ENCODE measurements at places on chromosomes 7 and 10. TPM values are rescaled to one million over a fixed set of nuclear protein-coding genes. Genes with fewer than 3 reads are reported as not detected.
A peak's percentile ranks its signal among the peaks of the same experiment; 100 is the strongest.

DNA sequence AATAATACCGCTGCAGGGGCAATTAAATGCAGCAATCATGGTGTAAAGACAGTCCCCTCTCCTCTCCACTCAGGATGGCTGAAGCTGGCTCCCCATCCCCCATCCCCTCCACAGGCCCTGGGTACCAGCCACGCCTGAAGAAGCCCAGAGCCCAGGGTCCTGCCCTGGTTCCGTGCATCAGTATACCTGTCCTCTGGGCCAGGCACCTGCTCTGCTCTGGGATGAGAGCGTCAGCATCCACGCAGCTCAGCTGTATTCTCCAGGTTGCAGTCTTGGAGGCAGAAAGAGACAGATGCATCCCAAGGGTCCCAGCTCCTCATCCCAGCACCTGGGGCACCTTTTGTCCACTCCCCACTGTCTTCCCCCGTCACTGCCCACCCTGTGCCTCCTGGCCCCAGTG lies 233.8 kb downstream of the TCERG1L start:
- no peak for DNase-seq

DNA sequence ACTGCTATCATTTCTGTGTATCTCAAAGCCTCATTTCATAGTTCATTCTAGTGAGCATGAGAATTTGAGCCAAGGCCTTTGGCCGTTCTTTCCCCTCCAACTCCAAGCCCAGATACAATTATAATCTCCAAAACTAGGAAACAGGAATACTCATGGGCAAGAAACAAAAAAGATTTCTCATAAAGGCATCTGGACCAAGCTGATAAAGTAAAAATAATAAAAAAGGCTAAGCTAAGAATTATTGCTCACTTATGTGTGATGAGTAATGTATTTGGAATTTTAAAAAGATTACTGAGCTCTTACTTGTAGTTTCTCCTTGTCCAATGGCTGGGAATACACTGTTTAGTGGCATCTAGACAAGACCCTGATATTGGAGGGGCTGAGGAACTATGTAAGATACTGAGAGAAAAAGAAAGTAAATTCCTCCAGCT lies 196.4 kb upstream of the POM121L12 start:
- no peak for DNase-seq

- no peak for DNase-seq
Observed at GRCh38 chr7:83547526-83547925, 101.4 kb downstream of the SEMA3E start.

- no peak for DNase-seq
Observed at GRCh38 chr10:36794981-36795380, 330.4 kb upstream of the ANKRD30A start.

- DNase-seq: no peak
Observed at GRCh38 chr7:158452331-158452730, 135.3 kb downstream of the PTPRN2 start.

- DNase-seq: no peak
Observed at GRCh38 chr10:22611425-22612115, 102.8 kb downstream of the PIP4K2A start.

DNA sequence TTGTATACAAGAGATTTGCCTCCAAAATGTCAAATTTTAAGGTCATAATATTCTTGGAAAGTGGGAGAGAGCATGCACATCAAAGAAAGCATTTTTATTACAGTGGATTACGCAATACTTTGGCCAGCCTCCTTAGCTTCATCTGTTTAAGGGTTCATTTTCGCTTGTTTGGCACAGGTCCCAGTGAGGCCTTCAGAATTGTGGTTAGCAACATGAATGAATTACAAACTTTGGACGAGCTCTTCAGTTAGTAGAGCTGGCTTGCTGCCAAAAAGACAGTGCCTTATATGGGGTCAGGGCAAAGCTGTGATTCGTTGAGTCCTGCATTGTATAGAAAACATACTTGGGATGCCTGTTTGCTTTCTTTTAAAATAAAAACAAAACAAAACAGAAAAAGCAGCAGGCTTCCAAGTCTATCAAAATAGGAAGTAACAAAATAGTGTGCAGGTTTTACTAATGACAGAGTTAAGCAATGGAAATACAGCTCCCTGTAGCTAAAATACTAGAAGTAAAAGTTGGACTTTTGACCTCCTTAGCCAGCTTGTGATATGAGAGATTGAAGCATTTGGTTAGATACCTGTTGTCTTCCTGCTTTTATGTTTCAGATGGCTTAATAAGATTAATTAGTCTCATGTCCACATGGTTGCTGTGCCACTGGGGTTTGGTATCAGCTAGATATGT lies 190.8 kb downstream of the MLLT10 start:
- peak; percentile 94 for DNase-seq

DNA sequence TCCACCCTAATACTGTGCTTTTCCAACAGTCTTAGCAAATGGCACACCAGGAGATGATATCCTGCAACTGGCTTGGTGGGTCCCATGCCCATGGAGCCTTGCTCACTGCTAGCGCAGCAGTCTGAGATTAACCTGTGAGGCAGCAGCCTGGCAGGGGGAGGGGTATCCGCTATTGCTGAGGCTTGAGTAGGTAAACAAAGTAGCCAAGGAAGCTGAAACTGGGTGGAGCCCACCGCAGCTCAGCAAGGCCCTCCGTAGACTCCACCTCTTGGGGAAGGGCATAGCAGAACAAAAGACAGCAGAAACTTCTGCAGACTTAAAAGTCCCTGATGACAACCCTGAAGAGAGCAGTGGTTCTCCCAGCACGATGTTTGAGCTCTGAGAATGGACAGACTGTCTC lies 399.0 kb downstream of the CCSER2 start:
- no peak for DNase-seq

GRCh38 chr7:78345979-78346378 lies 547.4 kb downstream of the PHTF2 start:
- DNase-seq: peak; percentile 11

DNA sequence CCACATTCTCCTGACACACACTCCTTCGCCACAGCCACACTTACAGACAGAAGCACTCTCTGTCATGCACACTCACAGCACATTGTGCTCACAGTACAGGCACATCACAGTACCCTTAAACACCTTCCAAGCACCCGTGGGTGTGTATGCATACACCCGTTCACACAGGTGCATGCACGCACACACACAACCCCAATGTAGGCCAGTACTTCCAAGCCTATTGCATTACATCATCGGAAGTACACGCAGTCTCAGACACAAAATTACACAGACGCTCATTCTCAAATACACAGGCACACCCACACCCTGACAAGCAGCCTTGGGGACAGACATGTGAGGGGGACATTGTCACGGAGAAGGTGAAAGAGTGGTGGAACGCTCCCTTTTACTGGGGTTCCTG lies 11.1 kb downstream of the KAZALD1 start:
- no peak for DNase-seq

DNA sequence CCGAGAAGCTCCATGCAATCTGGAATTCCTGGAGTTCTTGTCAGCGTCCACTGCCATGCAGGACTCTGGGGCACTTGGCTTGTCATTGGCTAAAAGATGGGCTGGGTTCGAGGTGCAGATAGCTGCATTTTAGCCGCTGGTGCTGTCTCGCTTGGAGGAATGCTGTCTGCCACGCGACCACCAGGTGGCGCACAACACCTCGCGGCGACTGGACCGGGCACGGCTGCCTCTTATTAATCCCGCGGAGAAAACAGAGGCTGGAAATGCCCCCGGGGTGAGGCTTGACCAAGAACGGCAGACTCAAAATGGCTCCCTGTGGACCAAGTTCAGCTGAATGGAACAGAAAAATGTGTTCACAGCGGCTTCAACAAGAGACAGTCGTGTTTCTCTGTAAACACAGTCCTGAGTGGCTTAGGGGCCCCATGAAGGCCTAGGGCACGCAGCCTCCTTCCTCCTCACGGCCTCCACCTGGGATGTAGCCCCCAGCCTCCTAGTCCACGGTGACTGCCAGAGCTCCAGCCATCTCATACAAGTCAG lies 46.2 kb downstream of the AOC1 start:
- DNase-seq: peak; percentile 78

- DNase-seq: peak; percentile 69
Observed at GRCh38 chr10:31467791-31468535, 148.9 kb downstream of the ZEB1 start.

DNA sequence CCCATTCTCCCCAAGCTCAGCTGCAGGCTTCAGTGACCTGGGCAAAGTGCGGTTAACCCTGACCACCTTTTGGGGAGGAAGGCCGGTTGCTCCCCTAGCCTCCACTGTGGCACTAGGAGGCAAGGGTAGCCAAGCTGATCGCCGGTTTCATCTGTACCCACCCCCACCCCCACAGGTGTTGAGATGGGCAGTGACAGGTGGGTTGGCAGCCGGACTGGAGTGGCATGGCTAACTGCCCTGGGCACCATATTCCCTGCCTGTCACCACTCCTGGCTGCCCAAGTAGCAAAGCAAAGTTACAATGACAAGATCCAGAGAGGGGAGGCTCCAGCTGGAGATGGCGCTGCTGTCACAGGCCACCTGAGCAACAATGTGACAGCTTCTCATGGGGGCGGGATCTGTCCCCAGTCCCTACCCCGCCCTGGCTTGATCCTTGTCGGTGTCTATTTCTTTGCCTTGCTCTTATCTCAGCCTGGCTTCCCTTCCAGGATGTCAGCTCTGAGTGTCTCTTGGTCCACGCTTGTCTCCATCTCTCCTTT lies 27.0 kb upstream of the BMS1 start:
- DNase-seq: peak; percentile 5

DNA sequence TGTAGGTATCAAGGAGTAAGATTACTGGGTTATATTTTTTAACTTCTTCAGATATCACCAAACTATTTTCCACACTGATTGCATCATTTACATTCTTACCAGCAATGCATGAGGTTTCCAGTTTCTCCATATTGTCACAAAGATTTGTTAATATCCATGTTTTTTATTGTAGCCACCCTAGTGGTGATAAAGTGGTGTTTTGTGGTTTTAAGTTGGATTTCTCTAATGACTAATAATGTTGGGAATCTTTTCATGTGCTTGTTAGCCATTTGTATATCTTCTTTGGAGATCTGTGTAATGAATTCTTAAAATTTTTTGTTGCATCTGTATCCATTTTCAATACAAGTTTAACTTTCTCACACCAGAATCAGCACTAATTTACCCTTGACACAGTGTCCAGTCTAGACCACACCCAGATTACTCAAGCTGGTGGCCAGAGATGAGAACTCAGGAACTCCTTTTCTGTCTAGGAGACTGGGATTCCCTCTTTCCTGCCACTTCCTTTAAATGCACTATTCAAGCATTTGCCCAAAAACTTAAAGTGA lies 67.0 kb upstream of the PLXDC2 start:
- DNase-seq: no peak

DNA sequence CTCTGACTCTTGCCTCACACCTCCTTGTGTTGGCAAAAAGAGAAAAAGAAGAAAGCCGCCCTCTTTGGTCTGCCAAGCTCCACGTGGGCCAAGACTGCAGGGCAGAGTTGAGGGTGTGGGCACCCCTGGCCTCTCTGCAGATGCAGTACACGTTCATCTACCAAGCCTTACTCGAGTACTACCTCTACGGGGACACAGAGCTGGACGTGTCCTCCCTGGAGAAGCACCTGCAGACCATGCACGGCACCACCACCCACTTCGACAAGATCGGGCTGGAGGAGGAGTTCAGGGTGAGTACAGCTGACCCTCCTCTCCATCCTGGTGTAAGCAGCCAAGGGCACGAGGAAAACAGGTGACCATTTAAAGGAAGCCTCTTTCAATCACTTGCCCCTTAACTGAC lies 56.1 kb downstream of the MKI67 start:
- no peak for DNase-seq

The GRID1 gene
- total RNA-seq: 17.2 TPM

The SHTN1 gene
- total RNA-seq: 31.7 TPM

The PTF1A gene
- not detected for total RNA-seq

The LRIT1 gene
- total RNA-seq: not detected

The SNCG gene
- total RNA-seq: 11.5 TPM

The LRRC18 gene
- total RNA-seq: not detected

The LBX1 gene
- total RNA-seq: not detected
